ENCODE measurements at places on chromosomes 3 and 15.

- DNase-seq = peak; percentile 75
Measured at GRCh38 chr3:66405701-66406091, 95.1 kb downstream of the LRIG1 start.

- no peak for DNase-seq
Measured at GRCh38 chr15:95106801-95107200, 875.4 kb downstream of the MCTP2 start.

- no peak for DNase-seq
Measured at GRCh38 chr3:17874636-17875035, 132.2 kb upstream of the TBC1D5 start.

GRCh38 chr3:69080233-69080920 lies at the start of gene UBA3:
Gene UBA3 (minus strand): TSS chr3:69080365. CDS start chr3:69080353, 12 bp downstream.
- peak; percentile 86 for DNase-seq

GRCh38 chr15:73926219-73927002 lies at the start of gene LOXL1:
Gene LOXL1 (plus strand): TSS chr15:73926462. CDS start chr15:73926784, 322 bp downstream.
- peak; percentile 58 for DNase-seq

DNA sequence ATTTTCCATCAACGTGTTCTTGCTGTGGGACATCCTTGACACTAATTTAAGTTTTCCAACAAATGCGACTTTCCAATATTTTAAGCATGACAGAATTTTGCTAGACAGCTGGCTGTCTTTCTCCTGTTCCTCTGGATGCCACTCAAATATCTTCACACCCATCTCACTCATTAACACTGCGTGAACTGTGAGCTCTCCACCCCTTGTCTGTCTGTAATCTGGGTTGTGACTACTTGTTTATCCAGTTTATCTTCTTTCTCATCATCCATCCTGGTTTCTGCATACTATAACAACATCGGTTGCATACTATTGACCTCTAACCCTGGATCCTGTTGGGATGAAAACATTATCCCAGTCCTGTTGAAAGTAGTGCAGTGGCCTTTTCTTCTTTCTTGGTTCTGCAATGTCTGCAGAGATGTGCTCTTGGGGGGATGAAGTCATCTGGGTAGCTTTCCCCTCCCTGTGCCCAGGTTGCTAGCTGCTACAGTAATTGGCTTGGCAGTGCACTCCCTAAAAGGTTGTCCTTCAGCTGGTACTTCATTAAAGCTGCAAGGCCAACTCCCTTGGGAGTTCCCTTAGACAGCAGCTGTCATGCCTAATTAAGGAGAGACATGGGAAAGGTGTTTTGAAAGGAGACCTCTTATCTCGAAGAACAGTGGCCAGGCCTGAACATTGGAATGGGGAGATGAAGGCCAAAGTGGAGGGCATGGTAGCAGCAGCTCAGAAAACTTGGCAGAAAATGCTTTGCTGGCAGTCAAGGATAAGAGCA lies 24.7 kb downstream of the KAT2B start:
- no peak for DNase-seq

- no peak for DNase-seq
Measured at GRCh38 chr3:194380326-194380725, 10.8 kb upstream of the LRRC15 start.

DNA sequence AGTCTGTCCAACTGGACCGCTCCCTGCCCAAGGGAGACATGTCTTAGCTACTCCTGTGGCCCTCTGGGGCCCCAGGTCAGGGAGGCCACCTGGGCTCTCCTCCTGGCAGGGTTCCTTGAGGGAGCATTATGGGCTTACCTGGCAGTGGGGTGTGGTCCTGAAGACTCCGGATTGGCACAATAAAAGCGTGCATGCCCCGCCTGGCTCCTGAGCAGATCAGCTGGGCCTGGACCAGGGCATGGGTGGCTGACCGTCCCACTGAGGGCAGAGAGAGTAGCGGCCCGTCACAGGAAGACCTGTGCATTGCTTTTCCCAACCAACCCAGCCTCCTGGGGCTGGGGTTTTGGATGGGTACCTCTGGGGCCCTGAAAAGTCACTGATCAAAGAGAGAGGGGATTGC lies 5.4 kb downstream of the ACOX2 start:
- DNase-seq = no peak

GRCh38 chr3:54681706-54682105 lies 246.2 kb downstream of the LRTM1 start:
- no peak for DNase-seq

DNA sequence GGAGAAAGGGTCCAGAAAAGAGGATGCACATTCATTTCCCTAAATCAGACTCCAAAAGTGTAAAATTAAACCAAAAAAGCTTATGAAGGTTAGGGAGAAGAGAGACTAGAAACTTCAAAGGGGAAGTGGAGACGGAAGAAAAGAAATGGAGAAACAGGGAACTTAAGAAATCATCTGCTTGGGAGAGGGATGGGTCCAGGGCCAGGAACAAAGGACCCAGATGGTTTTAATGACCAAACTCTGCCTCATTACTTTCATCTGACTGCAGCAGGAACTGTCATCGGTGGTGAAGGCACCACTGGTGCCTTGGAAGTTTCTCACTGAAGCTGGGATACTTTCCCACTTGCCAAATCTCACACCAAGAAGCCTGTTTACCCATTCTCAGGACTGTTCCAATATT lies 70.5 kb upstream of the SLC4A7 start:
- no peak for DNase-seq

DNA sequence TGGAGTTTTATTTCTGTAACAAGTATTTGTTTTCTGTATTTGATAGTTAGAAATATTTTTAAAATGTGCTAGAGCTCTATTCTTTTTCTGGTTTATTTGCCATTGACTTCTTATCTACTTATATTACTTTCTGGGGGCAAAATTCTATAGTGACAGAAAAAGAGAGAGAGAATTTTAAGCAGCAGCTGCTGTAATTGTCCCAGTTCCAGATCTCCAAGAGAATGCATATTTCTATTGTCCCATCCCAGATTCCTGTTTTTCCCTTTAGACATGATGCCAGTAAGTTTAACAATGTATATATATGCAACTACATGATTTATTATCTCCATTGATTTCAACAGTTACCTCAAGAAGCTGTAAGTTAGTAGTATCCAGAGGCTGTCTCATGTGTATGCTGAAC lies 541.7 kb upstream of the ZNF385D start:
- DNase-seq = no peak

GRCh38 chr15:69609176-69609575 lies 156.6 kb downstream of the RPLP1 start:
- DNase-seq = no peak

DNA sequence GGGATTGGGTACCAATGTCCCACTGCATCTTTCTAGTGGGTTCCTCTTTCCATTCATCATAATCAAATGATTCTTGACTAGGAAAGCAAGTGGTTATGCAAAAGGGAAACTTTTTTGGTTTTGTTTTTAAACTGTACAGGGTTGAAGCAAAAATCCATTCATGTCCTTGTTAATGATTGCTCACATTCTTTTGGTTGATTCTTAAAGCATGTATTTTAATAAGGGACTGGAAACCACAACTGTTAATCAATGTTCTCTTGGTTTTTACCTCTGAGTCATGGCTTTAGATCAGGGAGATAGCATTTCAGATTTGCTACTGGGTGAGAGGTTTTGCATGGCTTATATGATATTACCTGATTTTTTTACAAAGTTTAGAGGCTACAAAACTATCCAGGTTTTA lies 371.7 kb upstream of the RGMA start:
- DNase-seq = no peak

DNA sequence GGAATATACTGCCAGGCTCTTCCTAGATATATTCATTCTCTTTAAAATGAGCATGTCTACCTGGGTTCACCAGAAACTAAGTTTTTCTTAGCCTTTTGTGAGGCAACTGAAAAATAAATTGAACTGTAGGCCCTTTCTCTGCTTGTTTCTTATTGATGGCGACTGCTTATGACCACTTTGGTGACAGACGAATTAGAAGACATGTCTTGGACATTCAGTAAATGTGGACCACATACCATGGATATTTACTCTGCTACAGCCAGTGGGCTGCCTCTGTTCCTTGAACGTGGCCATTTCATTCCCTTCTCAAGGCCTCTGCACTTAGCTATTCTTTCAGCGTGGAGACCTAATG lies 603 bp upstream of the SELENOK start:
- no peak for DNase-seq

- peak; percentile 38 for DNase-seq
Measured at GRCh38 chr15:78007964-78008886, 69.3 kb downstream of the TBC1D2B start.

DNA sequence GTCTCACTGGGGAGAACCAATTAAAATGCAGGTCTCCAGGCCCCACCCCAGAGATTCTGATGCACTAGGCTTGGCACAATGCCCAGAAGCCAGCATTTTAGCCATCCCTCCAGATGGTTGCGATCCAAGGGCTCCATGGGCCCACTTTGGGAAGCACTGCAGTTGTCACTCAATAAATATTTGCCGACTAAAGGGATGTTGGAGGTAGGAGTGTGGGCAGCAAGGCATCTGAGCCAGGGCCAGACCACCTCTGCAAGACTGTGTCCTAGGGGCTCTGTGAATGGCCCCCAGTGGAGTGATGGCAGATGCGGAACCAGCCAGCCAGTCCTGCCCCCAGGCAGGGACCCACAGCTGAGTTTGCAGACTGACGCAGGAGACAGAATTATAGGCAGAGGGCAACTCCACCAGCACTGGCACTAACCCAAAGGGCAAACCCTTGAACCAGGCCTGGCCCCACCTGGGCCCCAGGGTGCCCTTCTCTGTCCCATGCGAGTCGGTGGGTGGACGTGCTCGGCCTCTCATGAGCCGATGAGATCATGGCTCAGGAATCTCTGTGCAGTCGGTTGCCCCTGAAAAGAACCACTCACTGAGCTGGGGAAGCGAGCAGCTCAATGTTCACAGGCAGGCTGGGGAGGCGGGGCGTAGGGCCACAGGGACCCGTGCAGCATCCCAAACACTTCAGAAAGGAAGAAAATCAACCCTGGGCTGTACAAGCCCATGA lies 49.7 kb downstream of the SEMA5B start:
- DNase-seq = no peak

- no peak for DNase-seq
Measured at GRCh38 chr3:168883145-168883544, 780.4 kb downstream of the MECOM start.

DNA sequence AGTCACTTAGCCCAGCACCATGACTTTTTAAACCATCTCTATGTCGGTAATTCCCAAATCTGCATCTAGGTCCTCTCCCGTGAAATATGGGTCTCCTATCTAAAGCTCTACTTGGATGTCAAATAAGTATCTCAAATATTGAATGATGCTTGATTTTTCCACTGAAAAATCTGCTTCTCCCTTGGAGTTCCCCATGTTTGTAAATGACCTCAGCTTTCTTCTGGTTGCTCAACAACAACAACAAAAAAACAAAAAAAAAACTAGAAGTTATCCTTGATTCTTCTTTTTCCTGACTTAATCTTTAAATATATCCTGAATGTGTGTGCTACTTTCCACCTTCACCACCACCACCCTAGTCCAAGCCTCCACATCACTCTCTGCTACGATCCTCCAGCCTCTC lies 307.5 kb upstream of the UBE2E2 start:
- DNase-seq = no peak

DNA sequence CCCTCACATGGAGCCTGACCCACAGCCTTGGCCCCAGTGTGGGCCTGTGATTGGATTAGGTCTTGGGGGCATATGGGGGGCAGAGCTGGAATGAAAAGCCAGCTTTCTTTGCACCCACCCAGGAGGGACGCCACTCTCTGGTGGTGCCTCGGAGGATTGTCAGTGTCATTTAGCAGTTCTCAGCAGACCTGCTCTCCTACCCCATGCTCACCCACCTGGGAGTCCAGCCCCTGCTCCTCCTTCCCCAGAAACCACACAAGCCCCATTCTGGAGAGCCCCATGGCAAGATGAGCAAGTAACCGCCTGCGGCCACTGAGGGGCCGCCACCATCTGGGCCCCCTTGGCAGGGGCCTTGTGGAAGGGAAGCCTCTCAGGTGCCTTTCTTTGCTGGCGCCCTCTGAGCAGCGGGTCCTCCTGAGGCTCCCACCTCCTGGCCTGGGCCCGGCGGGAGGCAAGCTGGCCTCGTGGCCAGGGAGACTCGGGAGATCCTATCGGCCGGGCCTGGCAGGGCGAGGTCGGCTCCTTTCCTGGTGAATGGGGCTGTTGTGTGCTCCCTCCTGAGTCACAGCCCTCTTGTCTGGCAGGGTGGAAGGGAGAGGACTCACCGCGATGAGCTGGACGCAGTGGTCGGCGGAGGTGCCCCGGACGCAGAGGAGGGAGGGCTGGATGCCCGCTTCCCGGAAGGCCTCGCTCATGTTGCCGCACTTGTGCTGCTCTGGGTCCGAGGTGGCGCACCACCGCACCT lies 2.3 kb downstream of the MELTF start:
- no peak for DNase-seq

GRCh38 chr3:157081626-157082210 lies 78.2 kb downstream of the CCNL1 start:
- DNase-seq = no peak

- peak; percentile 84 for DNase-seq
Measured at GRCh38 chr15:32855942-32856341, 138.1 kb downstream of the GREM1 start.

DNA sequence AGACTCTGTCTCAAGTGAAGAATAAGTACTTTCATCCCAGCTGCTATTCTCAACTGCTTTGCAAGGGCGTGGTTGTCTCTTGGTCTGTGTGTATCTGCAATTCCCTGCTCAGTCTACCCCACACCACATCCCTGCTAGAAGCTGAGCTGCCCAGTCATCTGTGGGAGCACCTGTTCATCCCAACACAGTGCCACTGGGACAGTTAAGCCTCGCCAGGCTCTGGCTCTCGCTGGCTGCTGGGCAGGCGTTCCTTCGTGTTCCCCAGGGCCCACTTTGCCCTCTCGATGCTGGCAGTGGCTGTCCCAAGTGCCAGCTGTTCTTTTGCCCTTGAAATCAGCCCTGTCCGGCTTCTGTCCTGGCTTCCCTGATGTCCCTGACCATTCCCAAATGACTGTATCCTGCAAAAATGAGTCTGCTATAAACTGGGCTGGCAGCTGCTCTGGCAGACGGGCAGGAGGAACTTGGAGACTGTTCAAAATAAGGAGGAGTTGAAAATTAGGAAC lies 91.6 kb upstream of the KLHL25 start:
- no peak for DNase-seq

- DNase-seq = no peak
Measured at GRCh38 chr3:28726840-28727239, 378.2 kb upstream of the AZI2 start.

- no peak for DNase-seq
Measured at GRCh38 chr3:130699765-130700164, 46.9 kb downstream of the PIK3R4 start.

GRCh38 chr3:42184651-42185443 lies 81.1 kb downstream of the CCK start:
- DNase-seq = peak; percentile 54

DNA sequence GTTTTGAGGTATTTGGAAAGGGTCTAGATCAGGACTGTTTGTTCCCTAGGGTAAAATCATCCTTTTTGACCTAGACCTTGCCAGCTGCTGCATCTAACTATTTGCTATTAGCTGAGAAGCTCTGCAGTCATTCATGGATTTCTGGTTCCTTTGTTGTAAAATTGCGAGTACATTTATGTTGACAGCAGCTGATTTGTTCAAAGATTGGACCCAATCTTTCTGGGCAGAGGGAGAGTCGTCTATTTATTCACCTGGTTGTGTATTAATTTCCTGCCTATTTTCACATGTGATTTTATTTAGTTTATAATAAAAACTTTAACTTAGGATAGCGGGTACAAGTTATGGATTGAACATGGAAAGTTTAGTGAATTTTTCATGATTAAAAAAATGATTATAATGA lies 236.3 kb downstream of the CNTN4 start:
- no peak for DNase-seq
